ENCODE measurements at places on chromosomes 11 and 22. TPM values are rescaled to one million over a fixed set of nuclear protein-coding genes. Genes with fewer than 3 reads are reported as not detected.

Gene CCDC73
- not detected for total RNA-seq

Gene TMX2
- total RNA-seq = 72.3 TPM

Gene IGLL1
- total RNA-seq = not detected

Gene OR8G5
- total RNA-seq = not detected

Gene GRM5
- total RNA-seq = 0.06 TPM

Gene PGR
- total RNA-seq = 1.0 TPM

Gene TTC28
- total RNA-seq = 32.7 TPM

Gene BIK
- total RNA-seq = 19.0 TPM

Gene UPK3A
- total RNA-seq = 0.40 TPM

Gene SLC22A6
- total RNA-seq = not detected

Gene OR4A16
- total RNA-seq = not detected

Gene PTPN5
- 0.43 TPM for total RNA-seq

Gene KDM4E
- total RNA-seq = not detected

Gene C11orf91
- total RNA-seq = 0.26 TPM

Gene OR8K1
- total RNA-seq = not detected

Gene TBX1
- 3.9 TPM for total RNA-seq

Gene PIH1D2
- total RNA-seq = 4.3 TPM

Gene NUP98
- total RNA-seq = 60.1 TPM
